ENCODE measurements at places on chromosomes 5 and 9.
A peak's percentile ranks its signal among the peaks of the same experiment; 100 is the strongest.

DNA sequence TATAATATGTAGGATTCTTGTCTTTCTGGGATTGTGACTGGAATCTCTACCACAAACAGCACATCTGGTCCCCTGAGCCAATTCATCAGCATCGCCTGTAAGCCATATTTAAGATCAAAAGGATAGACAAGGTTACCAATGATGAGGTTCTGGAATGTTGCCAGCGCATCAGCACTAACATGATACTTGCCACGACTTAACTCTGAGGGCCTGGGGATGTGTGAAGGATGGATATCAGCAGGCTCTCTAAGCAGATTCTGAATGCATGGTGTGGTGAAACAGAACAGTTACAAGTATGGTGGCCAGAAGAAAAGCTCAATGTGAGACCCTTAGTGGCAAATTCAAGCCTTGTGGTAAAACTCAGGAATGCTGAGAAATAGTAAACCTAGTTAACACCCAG is 143.0 kb downstream of the XRCC4 start:
- DNase-seq = no peak

- no peak for DNase-seq
These were observed 222.3 kb downstream of the GLIS3 start for GRCh38 chr9:4077499-4078102.

- no peak for DNase-seq
These were observed 505.0 kb downstream of the EBF1 start for GRCh38 chr5:158594595-158595242.

- no peak for DNase-seq
These were observed 169.1 kb upstream of the CLINT1 start for GRCh38 chr5:158027806-158028775.

DNA sequence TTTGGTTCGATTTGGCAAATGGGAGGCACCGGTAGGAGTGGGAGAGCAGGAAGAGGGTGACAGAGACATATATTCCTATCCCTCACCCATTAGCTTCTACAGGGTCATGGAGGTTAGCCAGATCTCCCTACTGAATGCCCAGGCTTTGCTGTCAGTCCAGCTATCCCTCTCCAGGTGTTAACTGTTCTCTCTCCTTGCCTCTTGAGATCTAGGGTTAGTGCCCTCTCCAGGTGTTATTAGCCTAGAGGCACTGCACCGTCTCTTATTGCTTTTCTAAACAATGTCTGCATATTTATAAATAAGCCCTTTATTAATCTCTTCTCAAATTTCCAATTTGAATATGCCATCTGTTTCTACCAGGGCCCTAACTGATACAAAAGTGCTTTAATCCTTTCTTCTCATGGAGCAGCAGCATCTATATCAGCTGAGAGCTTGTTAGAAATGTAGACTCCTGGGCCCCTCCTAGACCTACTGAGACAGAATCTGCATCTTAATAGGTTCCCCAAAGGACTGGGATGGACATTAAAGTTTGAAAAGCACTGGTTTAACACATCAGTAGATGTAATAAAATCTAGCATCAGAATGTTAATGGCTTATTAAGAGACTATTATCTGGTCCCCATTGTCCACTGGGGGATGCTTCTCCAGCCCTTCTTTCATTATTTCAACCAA is 322.5 kb upstream of the SLC24A2 start:
- DNase-seq = no peak

GRCh38 chr5:105274079-105274478 is 1711.5 kb upstream of the NUDT12 start:
- DNase-seq = no peak

DNA sequence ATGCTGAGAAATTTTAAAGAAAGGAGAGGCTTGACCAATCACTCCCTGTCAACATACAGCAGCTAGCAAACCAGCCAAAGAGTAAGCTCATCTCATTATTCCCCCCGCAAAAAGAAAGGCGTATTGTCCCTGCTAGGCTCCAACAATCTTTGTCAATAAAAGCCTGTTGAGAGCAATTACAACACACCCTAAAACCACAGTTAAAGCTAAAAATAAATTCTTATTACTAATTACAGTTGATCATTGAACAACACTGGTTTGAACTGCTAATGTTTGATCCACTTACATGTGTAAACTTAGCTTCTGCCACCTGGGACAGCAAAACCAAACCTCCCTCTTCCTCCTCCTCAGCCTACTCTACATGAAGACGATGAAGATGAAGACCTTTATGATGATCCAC is 151.2 kb downstream of the TSSK1B start:
- no peak for DNase-seq

- DNase-seq = no peak
These were observed 141.9 kb upstream of the IER5L start for GRCh38 chr9:129319938-129320481.

DNA sequence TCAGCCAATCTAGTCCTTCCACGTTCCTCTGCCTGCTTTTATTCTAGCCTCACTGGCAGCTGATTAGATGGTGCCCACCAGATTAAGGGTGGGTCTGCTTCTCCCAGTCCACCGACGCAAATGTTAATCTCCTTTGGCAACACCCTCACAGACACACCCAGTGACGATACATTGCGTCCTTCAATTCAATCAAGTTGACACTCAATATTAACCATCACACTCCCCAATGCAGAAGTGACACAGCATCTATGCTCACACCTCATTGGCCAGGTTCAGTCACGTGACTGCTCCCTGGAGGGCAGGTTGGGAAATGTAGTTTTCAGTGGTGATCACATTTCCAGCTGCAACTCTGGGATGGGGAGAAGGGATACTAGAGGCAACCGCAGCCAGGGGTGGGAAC is 13.0 kb downstream of the SUSD3 start:
- no peak for DNase-seq

DNA sequence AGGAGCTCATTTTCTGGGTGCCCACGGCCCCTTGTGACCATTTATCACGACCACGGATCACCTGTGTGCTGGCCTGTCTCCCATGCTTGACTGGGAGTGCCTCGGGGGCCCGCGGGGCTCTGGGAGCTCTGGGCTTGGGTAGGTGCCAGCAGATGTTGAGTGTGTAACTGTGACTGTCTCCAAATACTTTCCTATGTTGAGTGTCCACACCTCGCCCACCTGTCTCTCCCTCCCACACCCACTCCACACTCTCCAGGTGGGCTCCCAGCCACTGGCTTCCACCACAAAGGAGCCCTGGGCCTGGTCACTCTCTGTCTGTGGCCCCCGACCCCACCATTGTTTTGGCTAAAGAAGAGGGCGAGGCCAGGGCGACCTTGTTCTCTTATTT is 196.4 kb downstream of the CDK5RAP2 start:
- no peak for DNase-seq

DNA sequence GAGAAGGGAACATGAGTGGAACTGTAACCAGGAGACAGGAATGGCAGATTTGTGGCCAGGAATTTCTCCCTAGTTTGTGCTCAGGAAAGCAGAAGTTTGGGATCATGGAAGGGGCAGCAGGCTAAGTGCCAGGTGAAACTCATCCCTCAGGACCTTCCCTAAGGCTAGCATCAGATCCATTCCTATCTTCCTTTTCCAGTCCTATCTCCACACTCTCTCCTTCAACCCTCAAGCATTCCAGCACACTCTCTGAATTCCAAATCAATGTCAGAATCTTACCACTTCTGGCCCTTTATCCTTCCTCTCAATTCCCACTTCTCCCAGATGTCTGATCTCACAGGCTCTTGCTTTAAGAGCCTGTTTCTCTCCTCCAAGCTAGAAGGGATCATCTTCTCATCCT is 53.2 kb upstream of the GRIA1 start:
- no peak for DNase-seq

DNA sequence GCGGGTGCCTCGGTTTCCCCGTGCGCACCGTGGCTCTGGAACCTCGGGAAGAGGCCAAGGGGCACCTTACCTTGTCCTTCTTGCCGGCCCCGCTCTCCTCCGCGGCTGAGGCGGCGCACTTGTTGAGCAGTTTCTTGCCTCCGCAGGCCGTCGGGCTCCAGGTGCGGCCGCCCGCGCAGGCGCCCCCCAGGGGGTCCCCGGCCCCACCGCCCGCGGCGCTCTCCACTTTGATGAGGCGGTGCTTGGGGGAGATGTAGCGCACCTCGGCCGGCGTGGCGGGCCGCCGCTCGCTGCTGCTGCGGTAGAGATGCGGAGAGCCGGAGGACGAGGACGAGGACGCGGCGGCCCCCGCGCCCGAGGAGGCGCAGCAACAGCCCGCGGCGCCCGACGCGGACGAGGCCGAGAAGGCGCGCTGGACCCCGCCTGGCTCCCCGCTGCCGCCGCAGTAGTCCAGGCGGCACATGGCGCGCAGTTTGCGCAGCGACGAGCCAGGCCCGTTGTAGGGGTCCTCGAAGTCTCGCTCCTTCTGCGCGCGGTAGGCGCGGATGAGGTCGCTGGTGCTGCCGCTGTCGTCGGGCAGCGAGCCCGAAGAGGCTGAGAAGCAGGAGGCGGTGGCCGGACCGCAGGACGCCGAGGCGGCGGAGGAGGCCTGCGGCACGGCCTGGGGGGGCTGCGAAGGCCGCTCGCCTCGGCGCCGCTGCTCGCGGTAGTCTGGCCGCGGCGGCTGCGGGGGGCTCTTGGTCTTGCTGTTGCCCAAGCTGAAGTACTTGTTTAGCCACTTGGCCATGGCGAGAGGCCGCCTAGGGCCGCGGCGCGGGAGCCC is 957 bp downstream of the SHB start:
- DNase-seq = no peak

GRCh38 chr5:1792842-1793266 is 6.8 kb downstream of the MRPL36 start:
- DNase-seq = peak; percentile 32

DNA sequence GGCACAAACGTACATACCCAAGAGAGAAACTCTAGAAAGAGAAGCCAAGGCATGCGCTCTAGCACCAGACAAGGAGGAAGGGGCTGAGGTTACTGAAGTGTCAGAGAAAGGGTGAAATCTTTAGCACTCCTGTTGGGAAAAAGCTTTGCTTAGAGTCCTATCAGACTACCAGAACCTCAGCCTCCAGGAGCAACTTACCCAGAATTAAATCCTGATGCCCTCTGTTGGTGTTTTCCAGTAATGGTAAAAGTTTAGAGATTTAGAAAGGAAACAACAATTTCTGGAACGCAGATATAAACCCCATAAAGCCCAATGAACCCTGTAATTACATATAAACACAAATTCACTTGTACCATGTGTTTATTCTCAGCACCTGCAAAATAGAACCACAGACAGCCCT is 33.2 kb upstream of the ASTN2 start:
- DNase-seq = no peak

GRCh38 chr5:91468651-91469422 is 85.7 kb upstream of the ARRDC3 start:
- DNase-seq = no peak

GRCh38 chr9:128912270-128912853 is 8.4 kb upstream of the PHYHD1 start:
- no peak for DNase-seq
